ENCODE measurements at places on chromosomes 3 and 15.

GRCh38 chr15:99582508-99582960 is 16.8 kb downstream of the MEF2A start:
- DNase-seq = no peak

DNA sequence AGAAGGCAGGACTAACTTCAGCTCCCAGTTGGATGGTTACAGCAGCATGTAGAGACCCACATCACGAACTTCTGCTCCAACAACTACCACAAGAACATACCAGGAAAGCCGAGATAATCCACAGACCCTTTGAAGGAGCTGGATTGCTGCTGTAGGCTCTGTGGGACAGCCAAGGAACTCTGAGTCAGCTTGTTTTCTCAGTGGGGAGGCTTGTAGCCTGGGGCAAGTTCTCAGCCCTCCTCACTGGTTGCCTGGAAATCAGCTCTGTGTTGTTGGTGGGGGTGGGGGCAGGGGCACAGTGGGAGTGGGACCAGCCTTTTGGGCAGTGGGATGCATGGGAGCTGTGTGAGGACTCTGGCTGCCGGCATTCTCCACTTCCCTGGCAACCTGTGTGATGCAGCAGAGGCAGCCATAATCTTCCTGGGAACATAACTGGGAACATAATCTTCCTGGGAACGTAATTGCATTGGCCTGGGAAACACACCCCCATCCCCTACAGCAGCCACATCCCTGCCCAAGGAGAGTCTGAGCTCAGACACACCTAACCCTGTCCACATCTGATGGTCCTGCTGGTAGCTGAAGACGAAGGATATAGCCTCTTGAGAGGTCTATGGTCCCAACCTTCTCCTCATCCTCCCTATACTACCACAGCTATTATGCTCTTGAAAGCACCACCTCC is 153.1 kb downstream of the PEAK1 start:
- DNase-seq = no peak

DNA sequence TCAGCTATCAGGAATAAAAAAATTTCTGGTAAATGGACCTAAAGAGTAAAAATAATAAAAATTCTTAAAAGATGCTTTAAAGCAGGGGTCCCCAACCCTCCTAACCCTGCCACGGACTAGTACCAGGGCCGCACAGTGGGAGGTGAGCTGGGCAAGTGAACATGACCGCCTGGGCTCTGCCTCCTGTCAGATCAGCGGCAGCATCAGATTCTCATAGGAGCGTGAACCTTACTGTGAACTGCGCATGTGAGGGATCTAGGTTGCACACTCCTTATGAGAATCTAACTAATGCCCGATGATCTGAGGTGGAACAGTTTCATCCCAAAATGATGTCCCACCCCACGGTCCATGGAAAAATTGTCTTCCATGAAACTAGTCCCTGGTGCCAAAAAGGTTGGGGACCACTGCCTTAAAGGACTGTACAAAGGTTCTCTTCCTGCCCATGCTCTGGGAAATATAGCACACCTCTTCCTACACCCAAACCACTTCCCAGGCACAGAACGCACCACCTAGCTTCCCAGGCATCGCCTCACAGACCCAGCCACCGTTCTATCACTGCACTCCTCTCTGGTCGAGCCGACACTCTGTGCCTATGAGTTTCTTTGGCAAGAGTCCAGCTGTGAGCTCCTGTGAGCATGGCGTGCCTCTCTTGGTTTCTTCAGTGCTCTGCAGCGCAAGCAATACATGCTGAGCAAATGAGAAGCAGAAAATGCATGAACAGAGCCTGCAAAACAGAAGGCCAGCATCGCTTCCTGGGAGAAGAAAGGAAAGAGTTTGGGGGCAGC is 104.9 kb downstream of the OCA2 start:
- DNase-seq = no peak

DNA sequence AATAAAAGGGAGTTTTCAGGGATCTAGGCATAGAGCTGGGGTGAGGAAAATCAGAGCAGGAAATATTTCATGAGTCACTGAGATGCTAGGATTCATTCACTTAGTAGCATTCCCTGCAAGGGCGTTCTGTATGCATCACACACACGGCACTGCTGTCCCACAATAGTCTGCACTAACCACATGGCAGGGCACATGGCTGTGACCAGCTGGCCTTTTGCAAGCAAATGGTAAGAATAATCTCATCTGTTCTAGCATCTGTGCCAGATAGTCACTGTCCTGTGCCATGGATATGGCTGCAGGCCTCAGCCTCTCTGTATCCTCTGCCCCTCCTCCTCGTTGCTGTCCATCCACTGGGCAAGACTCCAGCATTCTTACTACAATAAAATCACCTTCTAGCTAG is 37.8 kb downstream of the BOC start:
- DNase-seq = no peak

GRCh38 chr15:85646538-85647091 is 148.1 kb downstream of the KLHL25 start:
- no peak for DNase-seq

DNA sequence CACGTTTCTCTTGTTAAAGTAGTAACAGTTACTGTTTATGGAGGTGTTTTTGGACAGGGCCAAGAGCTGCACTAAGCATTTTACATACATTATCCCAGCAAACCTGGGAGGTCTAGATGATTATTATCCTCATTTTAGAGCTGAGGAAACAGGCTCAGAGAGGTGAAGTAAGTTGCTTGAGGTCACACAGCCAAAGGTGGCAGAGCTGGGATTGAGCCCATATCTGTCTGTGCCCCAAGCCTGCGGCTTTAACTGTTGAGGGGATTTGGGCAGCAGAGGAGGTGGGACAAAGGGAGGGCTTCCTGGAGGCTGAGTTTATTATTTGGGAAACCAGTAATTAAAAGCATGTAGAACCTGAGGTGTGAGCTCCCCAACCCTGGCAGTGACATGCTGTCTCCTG is 9.2 kb downstream of the SMAD6 start:
- no peak for DNase-seq

GRCh38 chr3:20069178-20069532 is 28.9 kb downstream of the KAT2B start:
- DNase-seq = no peak

DNA sequence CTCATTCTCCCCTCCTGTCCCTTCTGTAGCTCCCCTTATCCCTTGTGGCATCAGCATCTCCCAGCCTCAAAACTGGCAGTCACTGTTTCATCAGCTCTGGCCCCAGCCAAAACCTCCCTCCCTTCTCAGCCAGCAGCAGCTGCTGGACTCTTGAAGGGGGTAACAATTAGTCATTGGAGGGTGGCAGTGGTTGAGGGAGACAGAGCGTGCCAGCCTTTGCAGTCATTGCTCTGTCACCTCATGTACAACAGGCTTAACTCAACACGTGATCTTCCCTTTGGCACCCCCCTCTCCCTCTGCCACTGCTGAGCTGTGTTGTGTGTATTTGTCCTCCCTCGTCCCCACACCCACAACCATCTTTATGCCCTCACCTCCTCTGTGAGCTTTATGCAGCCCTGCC is 28.2 kb downstream of the RBP2 start:
- DNase-seq = no peak

- DNase-seq = no peak
These were observed 9.4 kb downstream of the BCL6 start for GRCh38 chr3:187735837-187736236.

DNA sequence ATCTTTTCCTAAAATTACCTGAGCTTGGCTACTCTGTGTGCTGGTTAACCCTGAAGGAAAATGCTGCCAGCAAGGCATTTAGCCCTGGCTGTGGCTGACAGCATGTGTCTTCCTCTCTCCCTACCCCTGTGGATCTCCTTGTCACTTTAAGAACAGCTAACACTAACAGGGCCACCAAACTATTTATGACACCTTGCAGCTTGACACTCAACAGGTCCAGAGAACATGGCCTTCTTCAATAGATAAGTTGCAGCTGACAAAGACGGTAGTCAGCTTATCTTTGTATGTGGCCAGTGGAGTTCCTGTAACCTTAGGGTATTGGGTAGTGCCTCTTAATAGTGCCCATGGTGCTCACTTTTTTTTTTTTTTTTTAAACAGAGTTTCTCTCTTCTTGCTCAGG is 32.0 kb upstream of the COPB2 start:
- no peak for DNase-seq

- no peak for DNase-seq
These were observed 94.7 kb downstream of the MYH15 start for GRCh38 chr3:108415661-108416060.

GRCh38 chr3:99903869-99904268 is 86.2 kb downstream of the CMSS1 start:
- no peak for DNase-seq

GRCh38 chr15:74977599-74977998 is 17.8 kb upstream of the SCAMP5 start:
- DNase-seq = no peak

DNA sequence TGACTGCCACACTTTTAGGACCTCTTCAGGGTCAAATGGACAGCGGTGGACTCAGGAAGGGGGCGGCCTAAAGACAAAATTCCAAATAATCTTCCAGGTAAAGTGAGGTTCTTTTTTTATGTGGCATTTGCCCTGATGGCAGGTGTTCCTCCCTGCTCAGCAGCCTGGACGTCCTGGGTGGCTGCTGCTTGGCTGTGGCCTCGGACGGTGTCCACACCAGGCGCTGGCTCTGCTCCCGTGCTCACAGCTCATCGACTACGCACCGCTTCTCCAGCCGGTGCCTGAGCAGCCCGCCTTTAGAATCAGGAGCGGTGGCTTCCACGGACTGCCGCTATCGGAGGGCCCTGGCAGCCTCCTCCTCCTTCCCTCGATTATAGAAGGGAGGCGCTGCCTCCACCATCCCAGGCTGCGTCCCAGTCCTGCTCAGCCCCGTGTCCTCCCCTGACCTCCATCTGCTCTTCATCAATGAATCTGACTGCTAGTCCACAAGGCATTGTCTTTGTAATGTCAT is 41.9 kb downstream of the PCSK6 start:
- DNase-seq = no peak

DNA sequence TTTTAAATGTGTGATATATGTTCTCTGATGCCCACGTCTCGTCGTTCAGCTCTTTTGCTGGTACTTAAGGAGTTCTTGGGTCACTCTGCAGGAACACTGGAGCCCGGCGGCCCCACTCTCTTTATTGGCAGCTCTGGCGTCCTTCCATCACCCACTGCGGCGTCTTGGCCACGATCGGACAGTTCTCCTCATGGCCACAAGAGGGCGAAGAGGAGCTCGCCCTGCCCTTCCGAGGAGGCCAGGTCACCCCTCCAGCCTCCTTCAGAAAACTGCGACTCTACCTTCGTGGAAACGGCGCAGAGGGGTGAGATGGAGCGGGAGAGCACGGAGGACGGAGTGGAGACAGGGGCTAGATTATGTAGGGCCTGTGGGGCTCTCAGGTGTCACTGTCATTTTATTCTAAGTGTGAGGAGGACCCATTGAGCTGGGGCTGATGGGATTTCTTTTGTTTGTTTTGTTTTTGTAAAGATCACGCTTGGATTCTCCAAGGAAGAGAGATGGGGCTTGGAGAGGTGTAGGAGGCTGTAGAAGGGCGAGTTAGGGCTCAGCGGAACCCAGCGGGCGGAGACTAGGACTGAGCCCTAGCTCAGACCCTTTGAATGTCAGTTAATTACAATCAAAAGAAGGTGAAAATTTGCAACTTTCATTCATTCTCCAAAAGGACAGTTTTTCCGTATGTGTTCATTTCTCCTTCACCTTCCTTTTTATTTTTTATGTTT is 28.0 kb upstream of the GABRA5 start:
- DNase-seq = no peak

- no peak for DNase-seq
These were observed 70.4 kb upstream of the ATP11B start for GRCh38 chr3:182722907-182723306.

DNA sequence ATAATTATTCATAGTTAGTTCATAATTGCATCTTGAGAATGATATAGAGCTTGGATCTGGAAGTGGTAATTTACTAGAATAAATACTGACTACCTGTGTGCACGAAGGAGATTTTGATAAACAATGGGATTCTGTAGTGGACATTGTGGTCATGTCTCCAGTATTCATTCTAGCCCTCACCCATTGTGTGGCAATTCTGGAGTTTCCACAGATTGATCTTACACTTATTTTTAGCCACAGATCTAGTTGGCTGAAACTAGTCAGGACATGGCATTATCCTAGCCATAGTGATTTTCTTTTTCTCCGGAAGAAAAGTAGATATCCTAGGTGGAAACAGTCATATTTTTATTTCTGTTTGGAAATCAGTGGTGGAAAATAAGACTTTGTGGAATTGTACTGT is 833.1 kb downstream of the NAALADL2 start:
- DNase-seq = no peak

GRCh38 chr15:76360416-76360815 is 23.8 kb downstream of the ISL2 start:
- no peak for DNase-seq

- no peak for DNase-seq
These were observed 1298.5 kb downstream of the ROBO2 start for GRCh38 chr3:78338405-78338804.

DNA sequence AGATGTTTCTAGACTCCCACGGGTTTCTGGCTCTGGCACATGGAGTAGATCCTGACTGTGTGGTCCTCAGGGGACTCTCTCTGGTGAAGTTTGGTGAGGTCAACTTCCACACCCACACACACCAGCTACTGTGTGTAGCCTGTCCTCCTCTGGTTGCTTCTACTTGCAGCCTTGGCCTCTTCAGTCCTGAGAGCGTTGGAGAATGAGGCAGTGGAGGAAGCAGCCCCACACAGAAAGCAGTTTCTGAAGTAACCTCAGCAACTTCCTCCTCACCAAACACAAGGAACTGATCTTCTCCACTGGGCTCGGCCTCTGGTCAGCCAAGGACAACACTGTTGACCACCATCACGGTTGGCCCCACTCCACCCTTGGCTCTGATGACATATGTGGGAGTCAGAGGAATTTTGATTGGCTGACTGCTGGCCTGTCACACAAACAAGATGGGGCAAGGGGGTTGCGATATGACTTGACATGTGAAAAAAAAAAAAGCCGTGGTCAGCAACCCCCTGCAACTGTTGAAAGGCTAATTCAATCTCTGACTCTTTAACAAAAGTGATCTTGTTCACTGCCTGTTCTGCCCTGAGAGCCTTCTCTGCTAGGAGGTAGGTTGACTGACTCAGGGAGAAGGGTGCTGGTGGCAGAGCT is 19.6 kb downstream of the CD86 start:
- no peak for DNase-seq
